ENCODE measurements at places on chromosomes 3 and 15.

GRCh38 chr3:144444546-144444945 lies 472.9 kb downstream of the DIPK2A start:
- DNase-seq: no peak

DNA sequence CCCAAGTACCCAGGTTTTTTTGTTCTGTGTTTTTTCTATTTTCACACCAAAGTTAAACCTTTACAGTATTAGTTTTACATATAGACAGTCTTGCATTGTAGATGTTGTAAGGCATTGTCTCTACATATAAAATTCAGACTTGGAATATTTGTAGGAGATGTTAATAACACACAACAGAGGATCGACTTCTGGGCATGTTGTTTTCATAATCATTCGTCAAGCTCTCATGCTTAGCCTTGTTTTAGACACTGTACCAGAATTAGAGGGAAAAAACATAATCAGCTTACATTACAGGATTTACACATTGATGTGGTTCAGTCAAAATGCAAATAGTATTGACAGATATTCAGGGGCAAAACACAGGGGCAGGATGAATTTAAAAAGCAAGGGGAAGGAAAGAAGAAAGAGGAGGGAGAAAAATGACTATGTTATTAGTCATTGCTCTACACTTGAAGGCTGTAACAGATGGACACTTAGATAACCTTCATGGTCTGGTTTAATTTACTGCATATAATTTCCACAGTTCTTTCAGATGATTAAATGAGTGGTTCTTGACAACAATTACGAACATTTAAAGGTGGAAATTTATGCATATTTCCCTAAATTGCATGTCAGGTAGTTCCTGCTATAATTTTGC lies 7.5 kb downstream of the CMSS1 start:
- DNase-seq: no peak

DNA sequence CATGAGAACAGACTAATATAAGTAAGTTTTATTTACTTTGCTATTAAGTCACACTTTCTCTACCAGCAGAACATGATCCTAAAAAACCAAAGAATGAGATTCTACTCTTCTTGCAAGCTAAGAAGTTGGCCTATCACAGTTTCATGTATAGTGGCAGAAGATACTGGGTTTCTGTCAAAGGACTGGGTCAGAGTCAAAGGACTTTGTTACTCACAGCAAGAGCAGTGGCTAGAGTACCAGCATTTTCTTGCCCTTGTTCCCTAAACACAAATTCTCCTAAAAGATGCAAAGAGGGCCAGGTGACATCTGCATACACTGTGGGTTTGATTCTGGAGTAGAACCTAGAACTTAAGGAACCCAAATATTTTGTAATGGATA lies 105.2 kb downstream of the CBLB start:
- DNase-seq: no peak

DNA sequence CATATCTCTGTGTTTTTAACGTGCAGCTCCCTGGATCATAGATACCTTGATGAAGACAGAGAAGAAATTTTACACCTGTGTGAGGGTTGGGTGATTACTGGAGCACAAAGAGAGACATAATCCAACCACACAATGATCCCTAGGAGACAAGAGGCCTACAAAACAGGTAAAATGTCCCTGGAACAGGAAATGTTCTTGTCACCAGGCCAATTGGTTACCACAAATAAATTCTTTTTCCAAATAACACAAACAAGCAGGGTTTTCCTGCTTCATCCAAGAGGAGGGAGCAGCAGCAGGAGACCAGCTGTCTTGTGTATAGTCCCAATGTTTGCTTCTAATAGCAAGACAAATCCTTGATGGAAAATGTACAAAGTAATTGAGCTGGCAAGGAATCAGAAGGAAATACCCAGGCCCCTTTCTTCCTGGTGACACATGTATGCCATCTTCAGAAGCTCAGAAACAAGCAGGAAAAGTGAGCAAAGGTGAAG lies 1.4 kb downstream of the MGLL start:
- DNase-seq: no peak

DNA sequence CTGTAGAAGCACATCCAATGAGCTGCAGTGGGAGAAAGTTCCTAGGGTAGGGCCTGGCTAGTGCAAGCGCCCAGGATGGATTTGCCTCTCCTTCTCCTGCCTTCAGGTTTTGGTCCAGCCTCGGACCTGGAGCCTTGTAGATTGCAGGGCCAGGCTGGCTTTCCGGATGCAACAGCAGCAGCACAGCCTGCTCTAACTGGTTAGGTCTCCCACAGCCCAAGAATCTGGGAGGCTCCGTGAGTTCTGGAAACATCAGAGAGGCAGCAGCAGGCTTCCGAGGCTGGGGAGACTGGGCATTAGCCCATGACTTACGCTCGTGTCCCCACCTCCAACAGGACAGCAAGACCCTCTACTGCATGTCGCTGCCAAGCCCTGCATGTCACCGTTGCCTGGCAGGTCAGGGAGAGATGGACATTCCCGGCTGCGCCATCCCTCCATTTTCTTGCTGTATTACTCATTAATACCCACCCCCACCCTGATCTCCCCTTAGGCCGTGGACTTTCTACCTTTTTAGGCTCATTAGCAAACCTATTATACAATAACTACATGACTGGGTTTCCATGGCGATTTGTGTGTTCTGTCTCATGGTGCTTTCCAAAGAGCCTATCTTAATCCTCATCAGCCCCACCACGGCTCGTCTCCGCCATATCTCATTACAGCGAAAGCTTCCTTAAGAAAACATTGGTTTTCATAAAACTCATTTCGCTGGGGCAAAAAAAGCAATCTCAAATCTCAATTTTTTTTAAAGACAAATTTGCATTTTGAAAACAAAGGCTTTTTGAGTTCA lies 40.9 kb upstream of the RGMA start:
- DNase-seq: no peak

DNA sequence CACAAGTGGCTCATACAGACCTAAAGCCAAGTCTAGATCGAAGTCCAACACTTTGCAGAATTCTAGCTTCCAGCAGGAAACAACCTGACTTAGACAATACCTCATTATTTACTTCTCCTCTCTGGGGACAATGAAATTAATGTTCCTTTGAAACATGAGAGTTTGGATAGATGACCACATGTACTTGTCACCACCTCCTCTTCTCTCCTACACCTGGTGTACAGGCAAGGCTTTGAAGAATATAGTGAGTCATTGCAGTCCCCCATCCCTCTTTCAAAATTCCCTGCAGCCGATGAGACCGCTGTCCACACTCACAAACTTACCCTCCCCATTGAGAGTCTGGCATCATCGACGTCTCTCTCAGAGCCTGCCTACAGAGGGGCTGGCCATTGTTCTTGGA lies 189.0 kb upstream of the HES1 start:
- DNase-seq: no peak

GRCh38 chr3:170585937-170586310 lies at the start of gene SLC7A14:
Gene SLC7A14, minus strand, starts transcription at chr3:170586075. Its CDS starts 59,139 bp downstream, at chr3:170526936.
- no peak for DNase-seq

GRCh38 chr3:59440285-59441028 lies 390.6 kb upstream of the CFAP20DC start:
- no peak for DNase-seq

GRCh38 chr3:151091685-151092345 lies 6.4 kb downstream of the MED12L start:
- DNase-seq: no peak

DNA sequence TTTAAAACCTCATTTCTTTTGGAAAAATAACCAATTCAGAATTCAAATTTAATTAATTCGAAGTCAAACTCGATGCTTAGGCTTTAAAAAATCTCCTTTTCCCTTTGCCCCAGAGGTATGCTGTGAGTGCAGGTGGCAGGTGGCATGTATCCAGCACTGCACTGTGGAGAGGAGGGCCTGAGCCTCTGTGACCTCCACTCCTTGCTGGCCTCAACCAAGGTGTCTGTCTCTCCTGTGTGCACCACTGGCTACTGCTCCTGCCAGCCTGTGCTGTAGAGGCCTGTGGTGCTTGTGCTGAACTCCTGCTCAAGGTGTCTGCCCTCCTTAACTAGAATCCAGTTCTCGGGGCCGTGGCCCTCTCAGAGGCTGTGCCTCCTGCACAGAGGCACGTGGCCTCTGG lies 56.2 kb upstream of the NEDD4 start:
- no peak for DNase-seq

- DNase-seq: no peak
Measured at GRCh38 chr15:45871121-45871855, 236.5 kb downstream of the SQOR start.

DNA sequence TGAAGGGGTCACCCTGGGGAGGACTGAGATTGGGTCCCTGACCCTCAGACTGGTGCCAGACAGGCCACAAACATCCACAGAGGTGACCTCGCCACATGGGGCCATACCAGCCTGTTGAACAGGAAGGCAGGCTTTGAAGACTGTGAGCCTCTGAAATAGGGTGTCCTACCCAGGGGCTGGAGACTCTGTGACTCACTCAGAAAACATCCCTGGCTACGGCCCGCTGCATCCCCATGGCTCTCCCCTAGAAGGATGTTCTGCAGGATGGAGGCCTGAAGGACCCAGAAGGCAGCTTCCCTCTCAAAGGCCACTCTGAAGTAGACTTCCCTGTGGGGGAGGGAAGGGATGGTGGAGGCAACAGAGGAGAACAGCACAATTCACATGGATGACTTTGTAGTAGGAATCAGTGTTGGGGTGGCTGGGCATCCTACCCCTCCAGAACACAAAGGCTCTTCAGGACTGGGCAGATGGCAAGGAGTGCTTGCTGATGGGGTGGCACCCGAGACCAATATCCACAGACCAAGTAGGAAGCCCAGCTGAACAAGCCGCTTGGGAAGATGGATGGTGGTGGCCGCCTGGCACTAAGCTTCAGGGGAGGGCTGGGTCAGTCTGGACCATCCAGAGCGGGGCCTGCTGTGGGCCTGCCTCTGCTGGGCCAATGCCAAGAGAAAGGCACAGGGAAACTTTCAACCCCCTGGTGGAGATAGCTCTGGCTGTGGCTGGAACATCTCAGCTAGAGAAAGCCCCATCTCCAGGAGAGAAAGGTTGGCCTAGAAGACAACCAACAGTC lies 37.6 kb upstream of the DUSP7 start:
- no peak for DNase-seq

DNA sequence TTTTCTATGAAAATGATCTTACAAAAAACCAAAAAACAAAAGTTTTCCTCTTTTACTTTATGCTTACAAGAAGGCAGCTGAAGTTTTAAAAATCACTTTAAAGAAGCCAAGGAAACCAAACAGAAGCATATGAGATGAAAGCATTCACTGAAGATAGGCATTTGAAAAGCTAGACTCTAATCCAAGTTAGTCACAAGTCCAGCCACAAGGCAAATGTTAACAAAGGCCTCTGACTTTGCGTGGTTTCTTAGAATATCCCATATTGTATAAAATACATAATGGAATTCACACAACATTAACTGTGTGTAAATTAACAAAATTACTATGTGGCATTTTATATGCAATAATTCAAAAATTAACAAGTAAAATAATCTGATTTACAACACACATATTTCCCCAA lies 17.7 kb downstream of the MRPL3 start:
- no peak for DNase-seq

- DNase-seq: no peak
Measured at GRCh38 chr3:24502690-24503089, 8.0 kb upstream of the THRB start.

- DNase-seq: no peak
Measured at GRCh38 chr3:195855471-195856409, 44.0 kb upstream of the MUC4 start.

- DNase-seq: no peak
Measured at GRCh38 chr3:125039131-125040100, 16.4 kb downstream of the HEG1 start.

GRCh38 chr15:63296195-63296594 lies 18.8 kb downstream of the APH1B start:
- no peak for DNase-seq

DNA sequence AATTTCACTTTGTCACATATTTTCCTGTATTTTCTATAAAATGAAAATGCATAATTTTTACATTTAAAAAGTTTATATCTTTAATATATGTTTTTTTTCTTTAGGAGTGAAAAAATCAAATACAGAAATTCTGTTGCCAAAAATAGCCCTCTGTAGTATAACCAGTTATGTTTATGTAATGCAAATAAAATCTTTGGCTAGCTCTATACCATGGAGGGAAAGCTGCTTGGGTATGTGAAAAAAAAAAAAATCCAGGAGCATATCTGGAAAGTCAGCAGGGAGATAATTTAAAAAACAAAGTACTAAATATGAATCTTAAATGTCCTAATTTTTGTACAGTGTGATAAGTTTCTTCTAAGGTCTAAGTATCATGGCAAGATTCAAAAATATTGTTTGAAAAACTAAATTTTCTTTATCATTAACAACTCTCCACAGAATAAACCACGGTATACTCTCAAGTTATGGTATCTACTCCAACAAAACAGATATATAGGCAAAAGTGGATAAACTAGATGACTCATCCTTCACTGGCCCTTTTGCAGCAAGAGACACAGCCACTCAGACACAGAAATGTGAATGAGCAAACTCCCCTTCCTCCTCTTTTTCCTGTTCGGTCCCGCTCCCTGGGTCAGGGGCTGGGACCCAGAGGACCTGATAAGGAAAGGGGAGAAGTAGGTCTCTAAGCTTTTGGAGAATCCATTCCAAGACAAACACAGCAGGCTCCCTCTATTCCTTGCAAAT lies 66.6 kb downstream of the PDZRN3 start:
- no peak for DNase-seq

- no peak for DNase-seq
Measured at GRCh38 chr3:172146349-172146748, 107.0 kb downstream of the FNDC3B start.

DNA sequence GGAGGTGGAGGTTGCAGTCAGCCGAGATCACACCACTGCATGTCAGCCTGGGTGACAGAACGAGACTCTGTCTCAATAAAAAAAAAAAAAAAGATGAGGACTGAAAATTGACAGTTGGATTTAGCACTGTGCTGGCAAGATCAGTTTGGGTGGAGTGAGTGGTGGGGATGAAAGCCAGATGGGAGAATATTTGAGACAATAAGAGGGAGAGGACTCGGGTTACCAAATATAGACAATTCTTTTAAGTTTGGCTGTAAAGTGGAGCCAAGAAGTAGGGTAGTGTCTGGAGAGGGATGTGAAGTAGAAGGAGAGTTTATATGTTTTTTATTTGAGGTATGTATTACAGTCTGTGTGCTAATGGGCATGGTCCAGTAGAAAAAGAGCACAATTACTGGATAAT lies 20.4 kb downstream of the TMOD3 start:
- DNase-seq: no peak

DNA sequence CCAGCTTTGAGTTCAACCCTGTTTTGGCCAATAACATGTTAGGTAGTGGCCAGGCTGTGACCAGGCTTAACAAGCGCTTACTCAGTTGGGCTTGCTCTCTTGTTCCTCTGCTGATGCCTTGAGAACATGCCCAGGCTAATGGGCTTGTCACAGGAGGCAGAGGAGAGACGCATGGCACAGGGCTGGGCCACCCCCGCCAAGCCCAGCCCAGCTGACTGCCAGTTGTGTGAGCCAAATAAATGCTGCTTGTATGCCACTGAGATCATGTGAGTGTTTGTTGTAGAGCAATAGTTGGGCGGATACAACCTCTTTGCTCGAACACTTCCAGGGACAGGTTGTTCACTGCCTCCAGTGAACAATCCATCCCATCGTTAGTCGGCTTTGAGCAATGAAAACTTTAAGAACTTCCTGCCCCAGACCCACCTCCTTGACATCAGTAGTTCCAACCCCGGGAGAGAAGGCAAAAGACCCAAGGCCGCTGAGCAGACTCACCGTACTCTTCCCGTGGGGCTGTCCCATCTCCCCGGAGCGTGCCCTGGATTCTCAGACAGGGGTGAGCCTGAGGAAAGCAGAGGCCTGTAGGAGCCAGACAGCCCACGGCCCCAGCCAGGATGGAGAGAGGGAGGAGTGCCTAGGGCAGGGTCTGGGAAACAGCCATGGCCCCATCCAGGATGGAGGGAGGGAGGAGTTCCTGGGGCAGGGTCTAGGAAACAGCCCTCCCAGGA lies 4.1 kb downstream of the PLA2G4F start:
- no peak for DNase-seq

Data from GM12864 (cell line).